ENCODE measurements at places on chromosomes 5 and 9. TPM values are rescaled to one million over a fixed set of nuclear protein-coding genes. Genes with fewer than 3 reads are reported as not detected.

Gene ZNF354B
- total RNA-seq: 5.8 TPM

Gene GABRP
- total RNA-seq: not detected

Gene CENPH
- 7.3 TPM for total RNA-seq

Gene CSF2
- not detected for total RNA-seq

Gene CCNH
- 82.6 TPM for total RNA-seq

Gene XRCC4
- 6.6 TPM for total RNA-seq

Gene IFNA13
- not detected for total RNA-seq

Gene SPINK7
- not detected for total RNA-seq

Gene HTR4
- not detected for total RNA-seq

Gene CMYA5
- 1.3 TPM for total RNA-seq

Gene CKMT2
- total RNA-seq: 17.4 TPM

Gene SGTB
- 12.0 TPM for total RNA-seq

Gene TMEM174
- total RNA-seq: not detected

Gene CHSY3
- 7.7 TPM for total RNA-seq

Gene CFAP90
- not detected for total RNA-seq

Gene MYO10
- 105 TPM for total RNA-seq

Gene CTSV
- 0.37 TPM for total RNA-seq

Gene SCGB3A1
- not detected for total RNA-seq
